ENCODE measurements at places on chromosomes 16 and 17. TPM values are rescaled to one million over a fixed set of nuclear protein-coding genes. Genes with fewer than 3 reads are reported as not detected.

DNA sequence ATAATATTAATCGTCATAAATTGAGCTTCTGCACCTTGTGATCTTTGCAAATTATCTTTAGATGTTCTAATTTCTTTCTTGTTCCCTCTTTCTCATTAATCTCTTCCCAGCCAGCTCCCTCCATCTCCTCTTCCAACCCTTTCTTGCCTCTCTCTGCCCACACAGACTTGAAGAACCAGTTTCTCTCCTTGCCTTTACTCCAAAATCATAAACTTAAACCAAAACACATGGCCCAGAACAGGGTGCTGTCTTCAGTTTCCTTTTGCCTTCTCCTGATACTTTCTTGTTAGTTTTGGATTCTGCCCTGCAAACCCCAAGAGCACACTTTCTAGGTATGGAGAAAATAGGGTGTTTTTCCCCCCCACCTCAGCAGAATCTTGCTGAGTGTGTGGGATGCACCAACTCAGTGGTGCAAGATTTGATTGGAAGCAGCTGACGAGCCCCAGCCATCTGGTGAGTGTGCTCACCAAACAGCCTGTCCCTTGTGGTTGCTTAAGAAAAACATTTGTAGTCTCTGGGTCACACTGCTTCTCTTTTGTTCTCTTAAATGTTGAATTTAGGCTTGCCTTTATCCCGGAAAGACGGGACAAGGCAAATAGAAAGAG, 175.8 kb upstream of the MAF start:
- DNase-seq = no peak

DNA sequence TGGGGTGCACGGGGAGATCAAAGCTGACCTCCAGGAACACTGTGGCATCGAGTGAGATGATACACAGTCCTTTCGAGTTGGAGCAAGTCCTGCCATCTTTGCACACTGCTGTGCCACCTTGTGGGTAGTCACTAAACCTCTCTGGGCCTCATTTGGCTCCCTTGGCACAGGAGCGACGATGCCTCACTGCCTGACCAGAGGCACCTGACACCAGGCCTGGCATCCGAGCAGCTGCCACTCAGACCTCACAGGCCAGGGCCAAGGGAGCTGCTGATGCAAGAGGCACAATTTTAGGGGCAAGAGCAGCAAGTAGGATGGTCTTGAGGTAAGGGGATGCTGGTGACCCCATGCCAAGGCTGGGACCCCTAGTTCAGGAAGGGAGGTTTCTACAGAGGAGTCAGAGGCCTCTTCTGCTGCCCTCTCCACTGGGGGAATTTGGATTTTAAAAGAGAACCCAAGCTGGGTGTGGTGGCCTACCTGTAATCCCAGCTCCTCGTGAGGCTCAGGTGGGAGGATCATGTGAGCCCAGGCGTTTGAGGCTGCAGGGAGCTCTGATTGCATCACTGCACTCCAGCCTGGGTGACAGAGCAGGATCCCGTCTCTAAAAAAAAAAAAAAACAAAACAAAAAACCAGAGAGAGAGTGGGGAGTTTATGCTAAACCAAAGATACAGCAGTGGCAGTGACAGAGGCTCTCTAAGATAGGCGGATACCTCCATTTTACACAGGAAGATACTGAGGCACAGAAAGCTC, 6.7 kb upstream of the ADGRG1 start:
- DNase-seq = no peak

DNA sequence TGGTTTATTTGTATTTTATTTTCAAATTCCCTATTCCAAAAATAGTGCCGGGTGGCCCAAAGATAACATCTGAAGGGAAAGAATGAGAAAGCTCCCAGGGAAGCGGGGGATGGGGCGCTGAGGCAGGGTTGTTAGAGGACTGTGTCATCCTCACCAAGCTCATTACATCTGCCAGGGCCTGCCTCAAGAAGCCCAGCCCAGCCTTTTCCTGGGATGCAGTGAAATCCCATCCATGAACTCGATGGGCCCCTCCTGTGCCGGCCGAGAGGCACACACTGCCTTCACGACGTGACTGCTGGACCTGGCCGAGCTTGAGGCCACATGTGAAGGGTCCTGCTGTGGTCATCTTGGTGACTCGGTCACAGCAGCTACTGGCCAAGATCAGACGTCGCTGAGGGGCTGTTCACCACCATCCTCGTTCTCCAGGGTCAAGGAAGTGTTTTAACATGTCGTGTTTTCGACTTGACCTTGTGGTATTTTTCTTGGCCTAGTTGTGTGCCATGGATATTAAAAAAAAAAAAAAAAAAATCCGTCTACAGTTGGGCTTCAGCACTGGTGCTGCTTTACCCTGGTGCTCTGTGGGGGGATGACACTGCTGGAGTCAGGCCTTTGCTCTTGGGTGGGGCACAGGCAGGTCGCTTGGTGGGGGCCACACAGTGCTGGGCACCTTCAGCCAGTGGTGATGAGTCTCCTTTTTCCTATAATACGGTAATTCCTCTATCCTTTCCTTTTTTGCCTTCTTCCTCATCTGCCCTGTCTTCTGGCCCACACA, 4.9 kb downstream of the TIMM22 start:
- DNase-seq = peak; percentile 71

GRCh38 chr17:76420356-76421043, 32.5 kb downstream of the UBE2O start:
- no peak for DNase-seq

GRCh38 chr17:68290955-68291835, at the start of the genes ARSG and SLC16A6:
Gene ARSG, plus strand, starts transcription at chr17:68291495. Its CDS starts 15,999 bp downstream, at chr17:68307494.
Gene SLC16A6, minus strand, starts transcription at chr17:68291127. Its CDS starts 12,807 bp downstream, at chr17:68278320.
- DNase-seq = peak; percentile 56

C16orf90 gene
- polyA plus RNA-seq = not detected

ZNF821 gene
- 5.0 TPM for polyA plus RNA-seq
